ENCODE measurements at places on chromosomes 13 and 19. TPM values are rescaled to one million over a fixed set of nuclear protein-coding genes. Genes with fewer than 3 reads are reported as not detected.

OR7C1 gene
- not detected for total RNA-seq

TNNI3 gene
- not detected for total RNA-seq

SELENOV gene
- total RNA-seq: not detected

PROZ gene
- not detected for total RNA-seq

COL4A2 gene
- not detected for total RNA-seq

FGF9 gene
- total RNA-seq: 1.7 TPM

IL11 gene
- total RNA-seq: 0.27 TPM

BCAM gene
- total RNA-seq: not detected
